ENCODE measurements at places on chromosomes 7 and 10. TPM values are rescaled to one million over a fixed set of nuclear protein-coding genes. Genes with fewer than 3 reads are reported as not detected.

NOS3 gene
- total RNA-seq, result 42.9 TPM

NEURL1 gene
- total RNA-seq, result 0.64 TPM

FAM180A gene
- 6.8 TPM for total RNA-seq

GIMAP2 gene
- total RNA-seq, result 33.0 TPM

SMIM30 gene
- 48.5 TPM for total RNA-seq

ACBD7 gene
- not detected for total RNA-seq

ZNF777 gene
- 11.3 TPM for total RNA-seq

ABLIM1 gene
- 144 TPM for total RNA-seq
